Heart right ventricle (tissue), 16 donors: ENCODE measurements at places on chromosomes 7 and 10.

DNA sequence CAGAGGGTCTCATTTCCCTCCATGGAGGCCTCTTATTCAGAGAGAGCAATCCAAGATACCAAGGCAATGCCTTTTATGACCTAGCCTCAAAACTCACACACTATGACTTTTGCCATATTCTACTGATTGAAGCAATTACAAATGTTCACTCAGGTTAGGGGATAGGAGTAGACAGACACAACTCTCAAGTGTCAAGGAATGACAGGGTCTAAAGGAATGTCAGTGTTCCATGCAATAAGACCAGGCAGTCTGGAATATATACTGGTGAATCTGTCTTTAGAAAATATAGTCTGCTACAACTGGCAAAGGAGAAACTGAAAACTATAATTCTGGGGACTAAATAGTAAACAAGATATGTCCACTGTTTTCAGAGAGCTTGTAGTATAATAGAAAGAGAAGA is 283.9 kb downstream of the PRKG1 start:
- no peak for DNase-seq
- no peaks in the 10 kb centered on the region for H3K4me1 ChIP-seq
- no peak overlapping the region for H3K4me3 ChIP-seq
- no peaks in the 10 kb centered on the region for H3K36me3 ChIP-seq
- no peaks in the 10 kb centered on the region for H3K27me3 ChIP-seq

- H3K4me1 ChIP-seq: peaks cover 93% of the 10 kb centered on the region
- no peak for DNase-seq
- no peaks in the 10 kb centered on the region for H3K36me3 ChIP-seq
Measured at GRCh38 chr10:22648547-22648961, 65.8 kb downstream of the PIP4K2A start.

DNA sequence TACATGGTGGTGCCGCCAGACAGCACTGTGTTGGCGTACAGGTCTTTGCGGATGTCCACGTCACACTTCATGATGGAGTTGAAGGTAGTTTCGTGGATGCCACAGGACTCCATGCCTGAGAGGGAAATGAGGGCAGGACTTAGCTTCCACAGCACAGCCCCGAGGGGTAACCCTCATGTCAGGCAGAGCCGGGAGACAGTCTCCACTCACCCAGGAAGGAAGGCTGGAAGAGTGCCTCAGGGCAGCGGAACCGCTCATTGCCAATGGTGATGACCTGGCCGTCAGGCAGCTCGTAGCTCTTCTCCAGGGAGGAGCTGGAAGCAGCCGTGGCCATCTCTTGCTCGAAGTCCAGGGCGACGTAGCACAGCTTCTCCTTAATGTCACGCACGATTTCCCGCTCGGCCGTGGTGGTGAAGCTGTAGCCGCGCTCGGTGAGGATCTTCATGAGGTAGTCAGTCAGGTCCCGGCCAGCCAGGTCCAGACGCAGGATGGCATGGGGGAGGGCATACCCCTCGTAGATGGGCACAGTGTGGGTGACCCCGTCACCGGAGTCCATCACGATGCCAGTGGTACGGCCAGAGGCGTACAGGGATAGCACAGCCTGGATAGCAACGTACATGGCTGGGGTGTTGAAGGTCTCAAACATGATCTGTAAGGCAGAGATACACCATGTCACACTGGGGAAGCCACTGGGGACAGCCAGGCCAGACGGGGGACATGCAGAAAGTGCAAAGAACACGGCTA is 104.6 kb upstream of the TNRC18 start:
- peak overlapping the region; percentile 98 for H3K4me3 ChIP-seq
- peak; percentile 45 for DNase-seq
- peak overlapping the region; percentile 100 for H3K27ac ChIP-seq
- no peaks in the 10 kb centered on the region for H3K27me3 ChIP-seq
- H3K4me1 ChIP-seq: peaks cover 23% of the 10 kb centered on the region

DNA sequence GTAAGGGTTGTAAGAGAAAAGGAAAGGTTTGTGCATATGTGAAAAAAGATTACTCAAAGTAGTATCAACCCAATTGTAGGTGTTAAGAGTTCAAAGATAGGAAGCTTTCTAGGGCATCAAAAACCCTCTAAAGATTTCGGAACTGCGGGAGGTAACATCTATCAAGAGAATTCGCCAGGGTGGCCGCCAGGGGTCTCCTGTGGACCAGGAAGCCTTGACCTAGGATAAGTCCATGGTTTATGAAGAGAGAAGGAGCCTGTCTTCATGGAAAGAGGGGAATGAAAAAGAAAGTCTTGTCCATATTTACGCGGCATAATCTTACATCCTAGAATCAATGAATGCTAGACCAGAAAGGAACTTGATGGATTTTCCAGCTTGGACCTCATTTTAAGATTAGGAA is 140.7 kb upstream of the CALCR start:
- H3K4me1 ChIP-seq: no peaks in the 10 kb centered on the region
- no peak overlapping the region for H3K27ac ChIP-seq
- H3K36me3 ChIP-seq: no peaks in the 10 kb centered on the region
- DNase-seq: peak; percentile 22
- H3K27me3 ChIP-seq: no peaks in the 10 kb centered on the region

DNA sequence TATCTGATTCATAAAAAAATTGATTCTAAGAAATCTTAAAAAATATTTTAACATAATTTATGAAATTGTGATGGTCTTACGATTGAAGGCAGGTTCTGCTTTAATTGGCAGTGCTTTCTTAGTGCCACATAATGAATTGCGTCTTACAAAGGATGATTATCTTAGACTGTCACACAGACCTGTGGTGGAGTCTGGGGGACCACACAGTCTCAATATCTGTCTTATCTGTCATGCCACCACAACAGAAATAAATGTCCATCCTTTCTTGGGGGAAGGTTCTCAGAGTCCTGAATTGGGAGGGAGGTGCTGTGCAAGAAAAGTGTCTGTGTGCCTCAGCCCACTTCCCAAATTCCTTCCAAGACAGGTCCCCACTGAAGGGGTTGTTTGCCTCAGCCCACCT is 34.0 kb downstream of the ZDHHC6 start:
- DNase-seq: no peak
- H3K36me3 ChIP-seq: no peaks in the 10 kb centered on the region
- no peak overlapping the region for H3K4me3 ChIP-seq
- no peaks in the 10 kb centered on the region for H3K4me1 ChIP-seq
- H3K27ac ChIP-seq: no peak overlapping the region
- no peaks in the 10 kb centered on the region for H3K27me3 ChIP-seq

GRCh38 chr7:108253275-108254044 is 123.3 kb upstream of the LAMB4 start:
- no peak overlapping the region for H3K27ac ChIP-seq
- H3K4me3 ChIP-seq: no peak overlapping the region
- no peaks in the 10 kb centered on the region for H3K4me1 ChIP-seq
- H3K27me3 ChIP-seq: no peaks in the 10 kb centered on the region

GRCh38 chr10:30207485-30208052 is 141.5 kb downstream of the MTPAP start:
- H3K36me3 ChIP-seq: no peaks in the 10 kb centered on the region
- no peak overlapping the region for H3K27ac ChIP-seq
- no peak for DNase-seq
- H3K4me3 ChIP-seq: no peak overlapping the region
- no peaks in the 10 kb centered on the region for H3K4me1 ChIP-seq

DNA sequence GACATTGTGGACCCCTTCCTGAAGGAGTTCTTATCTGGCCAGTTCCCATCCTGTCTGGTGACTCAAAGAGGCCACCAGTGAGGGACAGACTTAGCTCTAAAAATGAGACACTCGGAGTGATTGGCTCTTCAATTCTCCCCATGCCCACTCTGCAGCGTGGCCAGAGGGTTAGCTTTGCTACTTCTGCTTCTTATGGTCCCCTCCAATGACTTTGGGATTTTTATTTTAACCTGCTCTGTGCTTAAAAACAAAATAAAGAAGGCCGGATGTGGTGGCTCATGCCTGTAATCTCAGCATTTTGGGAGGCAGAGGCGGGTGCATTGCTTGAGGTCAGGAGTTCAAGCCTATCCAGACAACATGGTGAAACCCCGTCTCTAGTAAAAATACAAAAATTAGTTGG is 573.0 kb upstream of the AUTS2 start:
- peaks cover 3% of the 10 kb centered on the region for H3K27me3 ChIP-seq
- no peak overlapping the region for H3K4me3 ChIP-seq
- no peak overlapping the region for H3K27ac ChIP-seq
- H3K36me3 ChIP-seq: no peaks in the 10 kb centered on the region

DNA sequence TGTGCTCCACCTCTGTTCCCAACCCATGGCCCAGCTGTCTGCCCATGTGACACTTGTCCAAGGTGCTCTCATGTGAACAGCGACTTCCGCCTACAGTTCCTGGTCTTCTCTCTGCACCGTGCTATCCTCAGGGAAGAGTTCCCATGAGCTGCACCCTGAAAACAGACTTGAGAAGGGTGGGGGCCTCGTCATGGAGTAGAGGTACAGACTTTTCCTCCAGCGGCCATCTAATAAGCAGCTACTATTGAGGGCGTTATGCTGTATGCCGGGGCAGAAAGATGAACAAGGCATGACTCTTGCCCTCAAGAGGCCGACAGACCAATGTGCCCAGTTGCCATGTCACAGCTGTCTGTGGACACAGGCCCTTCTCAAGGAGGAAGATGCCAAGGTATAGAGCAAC is 25.4 kb upstream of the LYZL1 start:
- no peaks in the 10 kb centered on the region for H3K36me3 ChIP-seq
- H3K4me1 ChIP-seq: no peaks in the 10 kb centered on the region
- no peaks in the 10 kb centered on the region for H3K27me3 ChIP-seq
- no peak overlapping the region for H3K4me3 ChIP-seq

- H3K27me3 ChIP-seq: peaks cover 30% of the 10 kb centered on the region
- no peaks in the 10 kb centered on the region for H3K4me1 ChIP-seq
- no peak overlapping the region for H3K4me3 ChIP-seq
- H3K36me3 ChIP-seq: no peaks in the 10 kb centered on the region
- no peak for DNase-seq
- no peak overlapping the region for H3K27ac ChIP-seq
Measured at GRCh38 chr10:2839081-2839725, 228.1 kb upstream of the PFKP start.

- no peak overlapping the region for H3K4me3 ChIP-seq
- H3K27ac ChIP-seq: peak overlapping the region; percentile 74
- H3K4me1 ChIP-seq: peaks cover 10% of the 10 kb centered on the region
- H3K27me3 ChIP-seq: no peaks in the 10 kb centered on the region
Measured at GRCh38 chr10:79468015-79468560, 22.7 kb upstream of the ZCCHC24 start.

- no peaks in the 10 kb centered on the region for H3K4me1 ChIP-seq
- peak overlapping the region; percentile 41 for H3K27ac ChIP-seq
- H3K4me3 ChIP-seq: no peak overlapping the region
Measured at GRCh38 chr7:75906991-75907667, 7.8 kb upstream of the POR start.

- no peaks in the 10 kb centered on the region for H3K36me3 ChIP-seq
- H3K4me3 ChIP-seq: no peak overlapping the region
- no peaks in the 10 kb centered on the region for H3K27me3 ChIP-seq
- peak; percentile 39 for DNase-seq
Measured at GRCh38 chr10:58856508-58857240, 319.8 kb upstream of the PHYHIPL start.

DNA sequence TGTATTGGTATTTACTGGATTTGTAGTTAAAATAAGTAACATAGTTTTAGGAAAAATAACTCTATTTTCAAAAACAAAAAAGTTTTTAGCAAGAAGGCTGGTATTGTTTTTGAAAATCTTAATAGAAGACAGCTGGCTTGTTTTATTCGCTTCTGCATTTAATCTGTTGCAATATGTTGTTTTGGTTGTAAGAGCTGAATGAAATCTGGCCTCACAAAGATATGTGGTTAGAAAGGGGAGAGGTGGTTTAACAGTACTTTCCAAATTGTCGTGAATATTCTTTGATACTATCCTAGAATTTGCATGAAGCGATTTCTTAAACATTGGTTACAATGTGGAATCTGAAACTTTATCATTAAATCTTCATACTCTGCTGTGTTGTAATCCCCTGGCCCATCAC is 355.9 kb upstream of the FZD8 start:
- no peak overlapping the region for H3K27ac ChIP-seq
- no peak for DNase-seq

DNA sequence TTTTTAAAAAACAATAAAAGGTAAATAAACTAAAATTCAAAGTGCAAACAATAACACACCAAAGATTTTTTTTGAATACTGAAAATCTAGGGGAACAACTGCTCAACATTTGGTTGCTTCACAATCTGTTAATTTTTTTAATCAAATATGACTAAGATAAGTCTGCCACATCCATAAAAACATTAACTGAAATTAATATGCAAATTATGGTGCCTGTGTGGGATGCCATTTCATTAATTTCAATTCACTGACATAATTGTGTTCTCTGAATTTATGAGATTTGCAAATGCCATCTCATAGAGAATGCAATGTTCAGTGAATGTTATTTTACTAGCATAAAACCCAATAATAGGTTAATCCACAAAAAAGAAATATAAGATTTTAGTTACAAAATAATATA is 233.8 kb downstream of the LRRN3 start:
- no peaks in the 10 kb centered on the region for H3K4me1 ChIP-seq
- H3K27ac ChIP-seq: no peak overlapping the region
- H3K4me3 ChIP-seq: no peak overlapping the region

DNA sequence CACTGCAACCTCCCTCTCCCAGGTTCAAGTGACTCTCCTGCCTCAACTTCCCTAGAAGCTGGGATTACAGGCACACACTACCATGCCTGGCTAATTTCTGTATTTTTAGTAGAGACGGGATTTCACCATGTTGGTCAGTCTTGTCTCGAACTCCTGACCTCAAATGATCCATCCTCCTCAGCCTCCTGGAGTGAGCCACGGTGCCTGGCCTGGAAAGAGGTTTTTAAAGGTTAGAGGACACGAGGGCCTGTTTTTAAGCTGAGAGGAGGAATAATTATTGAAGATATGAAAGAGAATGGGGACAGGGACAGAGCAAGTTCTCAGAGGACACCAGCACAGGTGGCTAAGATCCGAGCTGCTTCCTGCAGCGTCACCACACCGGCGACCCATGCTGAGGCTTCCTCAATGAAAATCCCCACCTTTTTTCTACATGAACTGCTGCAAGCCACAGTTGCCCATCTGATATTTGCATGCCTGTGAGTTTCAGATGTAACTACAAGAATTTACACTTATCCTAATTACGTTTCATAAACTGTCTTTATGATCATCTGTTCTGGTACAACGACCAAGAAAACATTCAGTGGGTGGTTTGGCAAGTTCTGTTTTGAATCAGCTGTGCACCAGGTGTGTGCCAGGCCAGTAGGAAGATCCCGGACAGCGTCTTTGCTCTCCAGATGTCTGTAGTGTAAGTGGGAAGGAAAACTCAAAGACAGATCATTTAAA is 76.0 kb downstream of the HIP1 start:
- H3K27me3 ChIP-seq: no peaks in the 10 kb centered on the region
- no peaks in the 10 kb centered on the region for H3K36me3 ChIP-seq
- no peak overlapping the region for H3K27ac ChIP-seq
- H3K4me3 ChIP-seq: no peak overlapping the region
- DNase-seq: no peak
- H3K4me1 ChIP-seq: peaks cover 2% of the 10 kb centered on the region

DNA sequence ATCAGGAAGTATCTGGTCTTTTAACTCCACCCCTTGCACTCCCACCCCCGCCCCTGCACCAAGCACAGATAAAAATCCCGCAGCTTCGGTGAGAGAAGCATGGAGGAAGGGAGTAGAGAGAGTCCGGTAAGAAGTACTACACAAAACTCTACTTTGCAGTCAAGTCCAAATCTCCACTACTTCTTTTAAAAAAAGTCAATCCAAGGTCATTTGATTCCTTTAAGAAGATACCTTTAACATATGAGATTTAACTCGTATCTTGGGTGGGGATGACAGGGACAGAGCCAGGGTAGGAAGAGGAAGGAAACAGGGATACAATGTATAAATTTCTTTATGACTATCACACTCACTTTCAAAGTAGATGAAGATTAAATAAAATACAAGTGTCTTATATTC is 132.1 kb downstream of the NRBF2 start:
- peak overlapping the region; percentile 59 for H3K4me3 ChIP-seq
- peaks cover 25% of the 10 kb centered on the region for H3K4me1 ChIP-seq
- H3K27ac ChIP-seq: peak overlapping the region; percentile 67
- peaks cover 13% of the 10 kb centered on the region for H3K36me3 ChIP-seq
- no peaks in the 10 kb centered on the region for H3K27me3 ChIP-seq
